Sigmoid colon (tissue), 7 donors: ENCODE measurements at places on chromosomes 12 and 14.

DNA sequence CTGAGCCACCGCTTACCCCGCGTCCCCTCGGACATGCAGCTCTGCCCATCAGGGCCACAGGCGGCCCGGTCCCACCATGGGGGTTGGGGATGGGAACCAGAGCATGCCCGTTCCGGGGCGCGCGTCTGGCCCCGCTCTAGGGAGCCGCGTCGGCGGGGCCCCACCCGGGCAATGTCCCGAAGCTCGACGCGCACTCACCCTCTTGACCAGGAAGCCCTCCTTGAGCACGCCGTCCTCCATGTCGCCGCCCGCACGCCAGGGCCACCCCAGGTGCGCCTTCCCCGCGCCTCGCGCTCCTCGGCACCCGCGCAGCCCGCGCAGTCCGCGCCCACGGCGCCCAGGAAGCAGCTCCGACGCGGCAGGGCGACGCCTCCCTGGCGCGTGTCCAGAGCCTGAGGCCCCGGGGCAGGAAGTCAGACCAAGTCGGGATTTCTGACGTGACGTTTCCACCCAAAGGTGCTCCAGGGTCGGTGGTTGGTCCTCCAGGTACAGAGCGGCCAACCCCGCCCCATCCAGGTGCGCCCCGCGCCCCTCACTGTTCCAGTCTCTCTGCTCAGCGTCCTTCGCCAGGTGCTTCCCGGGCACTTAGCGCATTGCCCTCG is at the start of gene PLEK2:
PLEK2 (minus strand) TSS at position 346 of the 602 bp plus-strand sequence; CDS start at position 240, 106 bp downstream.
- no peaks in the 10 kb centered on the region for H3K36me3 ChIP-seq
- no peaks in the 10 kb centered on the region for H3K4me1 ChIP-seq
- peak; percentile 62 for DNase-seq
- H3K27me3 ChIP-seq, result peaks cover 4% of the 10 kb centered on the region
- peak within 1 kb of the TSS; percentile 45 for H3K4me3 ChIP-seq

DNA sequence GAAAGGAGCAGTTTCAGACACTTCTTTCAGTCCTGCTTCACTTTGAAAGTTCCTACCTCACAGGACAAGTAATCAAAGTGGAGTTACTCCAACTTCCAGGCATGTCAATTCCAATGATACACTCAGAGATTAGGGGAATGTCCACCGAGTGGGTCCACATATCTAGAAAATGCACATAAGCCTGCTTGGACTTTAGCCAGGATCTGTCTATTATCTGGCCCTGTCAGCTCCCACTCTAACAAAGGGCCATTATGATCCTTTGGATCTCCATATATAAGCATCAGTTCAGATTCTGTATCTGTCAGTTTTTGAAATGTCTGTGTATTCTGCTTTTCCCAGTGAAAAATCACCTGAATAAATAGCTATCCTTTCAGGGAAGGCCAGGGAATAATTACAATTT is 112.9 kb upstream of the ATXN7L3B start:
- H3K4me3 ChIP-seq, result no peak overlapping the region
- no peaks in the 10 kb centered on the region for H3K36me3 ChIP-seq
- DNase-seq, result no peak
- no peak overlapping the region for H3K27ac ChIP-seq
- H3K4me1 ChIP-seq, result no peaks in the 10 kb centered on the region

DNA sequence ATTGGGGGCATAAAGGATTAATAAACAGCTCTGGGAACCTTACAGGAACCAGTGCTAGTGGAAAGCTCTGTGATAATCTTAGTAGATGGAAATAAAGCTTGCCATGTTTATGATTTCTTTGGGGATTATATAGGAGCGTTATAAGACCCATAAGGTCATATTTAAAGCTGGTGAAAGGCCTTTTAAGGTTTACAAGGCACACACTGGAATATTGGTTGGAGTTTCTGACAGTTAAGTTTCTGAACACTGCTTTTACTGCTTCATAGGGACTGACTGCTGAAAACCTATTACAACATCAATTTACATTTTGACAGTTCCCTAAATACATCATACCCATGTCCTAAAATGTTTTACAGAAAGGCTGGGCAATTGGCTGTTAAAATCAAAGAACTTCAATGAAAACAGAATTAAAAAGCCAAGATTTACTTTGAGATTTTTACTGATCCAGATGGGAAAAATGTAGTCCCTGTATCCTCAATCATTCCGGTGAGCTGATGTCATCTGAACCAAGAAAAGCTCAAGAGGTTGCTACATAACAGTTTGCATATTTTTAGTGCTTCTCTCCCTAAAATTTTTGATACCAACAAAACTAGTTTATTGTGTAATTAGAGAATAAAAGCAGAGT is 153.7 kb upstream of the IGF1 start:
- H3K27ac ChIP-seq, result no peak overlapping the region
- H3K4me3 ChIP-seq, result no peak overlapping the region
- no peaks in the 10 kb centered on the region for H3K27me3 ChIP-seq
- H3K4me1 ChIP-seq, result no peaks in the 10 kb centered on the region
- DNase-seq, result no peak

GRCh38 chr14:88940671-88941070 is 116.2 kb downstream of the TTC8 start:
- no peaks in the 10 kb centered on the region for H3K4me1 ChIP-seq
- H3K27me3 ChIP-seq, result no peaks in the 10 kb centered on the region
- no peaks in the 10 kb centered on the region for H3K36me3 ChIP-seq
- H3K27ac ChIP-seq, result no peak overlapping the region

- no peak overlapping the region for H3K4me3 ChIP-seq
- DNase-seq, result no peak
- H3K27ac ChIP-seq, result no peak overlapping the region
- H3K4me1 ChIP-seq, result peaks cover 11% of the 10 kb centered on the region
- H3K27me3 ChIP-seq, result no peaks in the 10 kb centered on the region
- no peaks in the 10 kb centered on the region for H3K36me3 ChIP-seq
Measured at GRCh38 chr12:124998705-124999104, 5.3 kb downstream of the BRI3BP start.

DNA sequence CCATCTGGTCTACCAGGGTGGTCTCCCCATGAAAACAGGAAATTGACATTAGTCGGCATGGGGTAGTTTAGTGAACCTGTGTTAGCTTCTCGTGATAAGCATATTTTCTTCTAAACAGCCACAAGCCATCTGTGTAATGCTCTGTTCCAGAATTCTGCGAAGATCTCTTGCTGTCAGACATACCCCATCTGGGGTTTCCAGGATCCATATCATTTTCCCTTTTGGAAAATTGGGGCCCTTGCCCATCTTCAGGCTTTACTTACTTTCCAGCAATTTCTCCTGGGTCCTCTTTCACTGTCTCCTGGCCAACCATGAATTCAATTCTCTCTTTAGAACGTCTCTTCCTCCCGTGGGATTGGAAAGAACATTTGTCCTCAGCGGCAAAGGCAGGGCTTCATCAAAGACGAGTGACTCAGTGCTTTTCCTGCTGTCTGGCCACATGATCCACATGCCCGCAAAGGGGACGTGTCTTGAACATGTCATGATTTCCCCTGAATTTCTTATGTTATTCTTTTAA is 21.4 kb upstream of the NCOR2 start:
- peaks cover 5% of the 10 kb centered on the region for H3K4me1 ChIP-seq
- peak overlapping the region; percentile 22 for H3K27ac ChIP-seq
- H3K36me3 ChIP-seq, result no peaks in the 10 kb centered on the region
- H3K4me3 ChIP-seq, result no peak overlapping the region

- H3K4me1 ChIP-seq, result no peaks in the 10 kb centered on the region
- no peaks in the 10 kb centered on the region for H3K36me3 ChIP-seq
- H3K4me3 ChIP-seq, result no peak overlapping the region
- H3K27ac ChIP-seq, result no peak overlapping the region
- no peak for DNase-seq
- no peaks in the 10 kb centered on the region for H3K27me3 ChIP-seq
Measured at GRCh38 chr12:18145924-18146323, 55.9 kb upstream of the RERGL start.

- H3K27me3 ChIP-seq, result no peaks in the 10 kb centered on the region
- DNase-seq, result no peak
- H3K27ac ChIP-seq, result no peak overlapping the region
- H3K4me3 ChIP-seq, result no peak overlapping the region
- H3K4me1 ChIP-seq, result peaks cover 14% of the 10 kb centered on the region
Measured at GRCh38 chr12:3145546-3146310, 68.5 kb downstream of the TSPAN9 start.
